ENCODE measurements at places on chromosomes 1 and 21. TPM values are rescaled to one million over a fixed set of nuclear protein-coding genes. Genes with fewer than 3 reads are reported as not detected.

GRCh38 chr1:42735477-42736105, 4.4 kb downstream of the CLDN19 start:
- no peak for DNase-seq

GRCh38 chr1:211642870-211643269, 32.6 kb downstream of the NEK2 start:
- no peak for DNase-seq

DNA sequence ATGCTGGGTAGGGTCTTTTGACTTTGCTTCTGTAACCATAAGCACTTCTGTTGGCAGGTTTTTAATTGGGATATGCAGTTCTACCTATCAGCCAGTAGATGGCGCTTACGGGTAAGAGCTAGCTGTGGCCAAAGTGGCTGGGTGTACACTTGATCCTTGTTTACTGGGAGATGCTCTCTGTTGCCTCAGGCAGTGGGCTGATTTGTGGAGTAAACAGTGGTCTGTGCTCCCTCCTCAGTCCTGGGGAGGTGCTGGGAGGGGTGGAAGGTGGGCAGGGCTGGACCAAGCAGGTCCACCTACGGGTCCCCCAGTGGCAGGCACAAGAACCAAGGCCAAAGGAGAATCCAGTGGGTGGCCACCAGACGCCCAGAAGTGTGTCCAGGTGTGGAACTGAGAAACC, 43.4 kb downstream of the RALGPS2 start:
- no peak for DNase-seq

LHX8 gene
- polyA plus RNA-seq: not detected

ENAH gene
- polyA plus RNA-seq: 238 TPM

- DNase-seq: no peak
These were observed 79.4 kb downstream of the TGFB2 start for GRCh38 chr1:218424502-218424901.

GRCh38 chr21:35475009-35475408, 425.9 kb upstream of the RUNX1 start:
- no peak for DNase-seq

NBPF4 gene
- polyA plus RNA-seq: 0.14 TPM

DNA sequence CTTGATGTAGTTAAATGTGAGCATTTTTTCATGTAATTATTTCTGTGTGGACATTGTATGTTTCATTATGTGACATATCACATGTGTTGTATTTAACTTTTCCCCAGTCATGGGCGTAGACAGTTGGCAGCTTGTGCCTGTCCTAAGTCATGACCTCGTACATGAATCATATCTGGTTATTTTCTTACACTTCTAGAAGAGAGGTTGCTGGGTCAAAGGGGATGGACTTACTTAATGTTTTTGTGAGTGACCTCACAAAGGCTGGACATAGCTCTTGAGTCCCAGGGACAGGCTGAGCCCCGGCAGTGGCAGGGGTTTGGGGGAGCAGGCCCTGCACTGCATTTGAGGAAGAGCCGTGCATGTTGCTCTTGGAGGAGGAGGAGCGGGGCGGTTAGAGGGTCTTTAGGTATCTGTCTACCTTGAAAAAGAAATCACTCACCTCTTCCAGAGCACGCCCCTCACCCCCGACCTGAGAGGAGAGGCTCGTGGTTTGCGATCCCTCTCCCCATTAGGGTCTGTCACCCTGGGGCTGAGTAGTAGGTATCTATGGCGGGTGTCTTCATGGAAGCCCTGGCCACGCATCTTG, 16.4 kb downstream of the IFNGR2 start:
- DNase-seq: no peak

DNA sequence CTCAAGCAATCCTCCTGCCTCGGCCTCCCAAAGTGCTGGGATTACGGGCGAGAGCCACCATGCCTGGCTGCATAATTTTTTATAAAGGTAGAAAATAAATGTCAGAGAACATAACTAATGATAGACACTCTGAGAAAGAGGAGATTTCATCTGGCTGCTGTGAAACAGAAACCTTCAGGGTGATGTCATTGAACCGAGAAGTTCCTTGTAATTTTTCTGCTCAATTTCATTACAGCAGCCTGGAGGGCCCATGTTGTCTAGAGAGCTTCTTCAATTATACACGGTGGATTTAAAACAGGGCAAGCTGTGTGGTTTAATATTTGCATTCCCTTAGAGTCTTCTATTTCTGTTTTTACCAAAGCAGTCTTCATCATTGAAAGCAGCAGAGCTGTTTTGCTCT, 64.3 kb upstream of the MORC3 start:
- DNase-seq: no peak

USP21 gene
- polyA plus RNA-seq: 49.4 TPM

DNA sequence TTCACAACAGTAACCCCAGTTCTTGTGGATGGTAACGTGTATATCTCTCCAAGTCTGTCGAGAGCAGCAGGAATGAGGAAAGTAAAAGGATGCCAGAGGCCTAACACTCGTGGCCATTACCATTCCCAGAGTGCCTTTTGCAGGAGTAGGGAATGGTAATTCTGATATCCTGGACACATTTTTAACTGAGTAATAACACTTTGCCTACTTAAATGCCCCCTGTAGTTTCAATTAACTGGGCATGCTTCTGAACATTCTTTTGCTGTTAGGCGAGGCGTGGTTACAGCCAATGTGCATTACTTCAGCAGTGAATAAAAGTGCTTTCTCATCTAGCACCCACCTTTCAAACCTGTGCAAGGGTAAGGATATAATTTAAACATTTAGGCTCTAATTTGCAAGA, 258.5 kb upstream of the ADGRL2 start:
- DNase-seq: no peak

- no peak for DNase-seq
These were observed 6.4 kb downstream of the ARHGEF19 start for GRCh38 chr1:16205891-16206546.

SLC25A34 gene
- 3.2 TPM for polyA plus RNA-seq

GRCh38 chr1:30342535-30343141, 380.7 kb downstream of the MATN1 start:
- DNase-seq: no peak

DNA sequence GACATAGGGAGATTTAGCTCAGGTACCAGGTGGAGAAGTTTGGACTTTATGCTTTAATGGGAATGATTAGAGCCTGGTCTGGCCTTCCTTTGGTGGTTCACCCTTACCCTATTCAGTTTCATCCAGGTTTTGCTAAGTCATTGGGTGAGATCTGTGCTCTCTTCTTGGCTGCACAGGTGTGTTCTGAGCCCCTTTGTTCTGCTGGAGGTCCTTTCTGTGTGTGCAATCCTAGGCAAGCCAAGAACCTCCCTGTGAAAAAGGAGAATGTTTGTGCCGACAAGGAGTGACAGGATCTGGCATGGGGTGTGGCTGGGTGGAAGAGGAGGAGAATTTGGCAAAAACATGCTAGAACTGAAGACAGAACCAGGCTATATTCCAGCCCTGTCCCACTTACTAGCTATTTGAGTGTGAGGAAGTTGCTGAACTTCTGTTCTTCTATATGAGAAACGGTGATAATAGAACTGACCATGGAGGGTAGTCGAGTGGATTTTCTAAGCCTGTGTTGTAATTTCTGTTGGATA, 4.6 kb downstream of the GSTM5 start:
- DNase-seq: no peak

DNA sequence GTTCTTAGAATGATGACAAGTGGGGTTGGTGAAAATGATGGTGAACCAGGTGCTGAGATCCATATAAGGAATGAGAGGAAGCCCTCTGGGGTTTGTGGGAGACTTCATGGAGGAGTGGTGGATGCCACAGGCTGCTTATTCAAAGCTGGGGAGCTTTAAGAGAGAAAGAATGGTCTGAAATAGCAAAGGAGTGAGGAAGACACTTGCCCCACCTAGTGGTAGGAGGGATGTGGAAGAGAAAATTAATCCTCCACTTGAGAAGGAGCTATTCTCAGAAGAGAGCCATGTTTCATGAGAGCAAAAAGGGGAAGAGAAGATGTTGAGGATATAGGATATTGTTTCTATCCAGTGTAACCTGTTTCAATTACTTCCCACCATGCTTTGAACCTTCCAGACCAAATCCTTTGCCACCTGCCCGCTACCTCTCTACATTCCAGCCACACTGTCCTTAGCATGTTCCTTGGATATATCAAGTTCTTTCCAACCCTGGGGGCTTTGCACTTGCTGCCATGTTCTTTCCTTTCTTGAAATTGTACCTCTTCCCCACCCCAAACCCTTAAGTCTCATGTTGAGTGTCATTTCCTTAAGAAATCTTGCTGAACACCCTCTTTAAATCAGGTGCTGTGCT, 19.6 kb upstream of the ZNF648 start:
- DNase-seq: peak; percentile 15

DNA sequence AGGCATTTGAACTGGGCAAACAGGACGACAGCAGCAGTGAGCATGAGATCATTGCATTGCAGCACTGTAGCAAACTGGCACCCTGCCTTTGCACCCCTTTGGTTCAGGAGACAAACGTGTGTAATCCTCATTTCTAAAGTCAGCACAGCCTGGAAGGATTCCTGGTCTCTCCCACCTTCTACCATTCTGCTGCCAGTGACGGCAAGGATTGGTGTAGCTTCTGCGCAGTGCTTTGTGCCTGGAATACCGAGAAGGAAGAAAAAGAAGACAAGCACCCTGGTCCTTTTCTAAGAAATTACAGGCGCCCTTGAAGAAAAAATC, 805.3 kb downstream of the USP25 start:
- DNase-seq: peak; percentile 75

DNA sequence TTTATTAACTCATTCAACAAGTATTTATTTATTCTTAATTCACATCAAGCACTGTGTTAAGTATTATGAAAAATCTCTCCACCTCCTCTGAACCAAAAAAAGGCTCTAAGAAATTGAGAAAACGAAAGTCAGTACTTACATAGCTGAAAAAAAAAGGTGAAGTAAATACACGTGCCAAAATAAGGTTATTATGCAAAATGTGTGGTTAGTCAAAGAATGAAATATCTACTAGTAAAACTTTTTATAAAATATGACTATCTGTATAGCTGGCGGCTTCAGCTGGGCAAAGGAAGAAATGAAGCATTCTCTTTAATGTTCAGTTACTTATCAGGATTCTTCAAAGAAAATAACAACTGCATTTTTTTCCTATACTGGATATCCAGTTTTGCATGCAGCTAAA, 35.5 kb upstream of the ASPM start:
- DNase-seq: no peak

- DNase-seq: no peak
These were observed 941 bp downstream of the ARNT start for GRCh38 chr1:150875197-150876118.

SPRR2A gene
- not detected for polyA plus RNA-seq

- DNase-seq: no peak
These were observed 827 bp downstream of the FMN2 start for GRCh38 chr1:240092301-240093119.

DNA sequence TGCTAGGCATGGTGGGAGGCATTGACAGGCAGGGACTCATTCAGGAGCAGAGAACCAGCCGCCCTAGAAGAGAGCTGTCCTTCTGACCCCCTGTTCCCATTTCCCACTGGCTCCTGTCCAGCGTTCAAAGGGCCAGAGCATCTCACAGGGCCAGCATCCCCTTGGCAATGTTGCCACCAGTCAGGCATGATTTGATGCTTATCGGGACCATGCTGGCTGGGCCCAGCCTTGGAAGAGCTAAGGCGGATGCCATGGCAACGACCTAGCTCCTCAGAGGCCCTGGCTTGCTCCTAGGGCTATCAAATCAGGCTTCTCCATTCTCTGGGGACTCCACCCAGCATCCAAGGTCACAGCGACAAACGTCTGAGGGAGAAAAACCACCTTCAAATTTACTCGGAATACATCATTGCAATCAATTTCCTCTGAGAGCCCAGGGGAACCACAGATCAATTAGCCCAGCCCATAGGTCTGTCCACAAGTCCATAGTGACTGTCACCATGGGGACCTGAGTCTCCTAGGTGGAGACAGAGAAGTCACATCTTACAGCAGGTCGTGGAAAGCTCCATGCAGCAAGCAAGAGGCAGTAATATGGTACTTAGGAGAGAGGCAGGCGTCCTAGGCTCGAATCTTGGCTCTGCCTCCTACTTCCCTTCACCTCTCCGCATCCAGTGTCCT, 14.1 kb upstream of the VWA5B1 start:
- no peak for DNase-seq

FMO5 gene
- polyA plus RNA-seq: 5.2 TPM

DNA sequence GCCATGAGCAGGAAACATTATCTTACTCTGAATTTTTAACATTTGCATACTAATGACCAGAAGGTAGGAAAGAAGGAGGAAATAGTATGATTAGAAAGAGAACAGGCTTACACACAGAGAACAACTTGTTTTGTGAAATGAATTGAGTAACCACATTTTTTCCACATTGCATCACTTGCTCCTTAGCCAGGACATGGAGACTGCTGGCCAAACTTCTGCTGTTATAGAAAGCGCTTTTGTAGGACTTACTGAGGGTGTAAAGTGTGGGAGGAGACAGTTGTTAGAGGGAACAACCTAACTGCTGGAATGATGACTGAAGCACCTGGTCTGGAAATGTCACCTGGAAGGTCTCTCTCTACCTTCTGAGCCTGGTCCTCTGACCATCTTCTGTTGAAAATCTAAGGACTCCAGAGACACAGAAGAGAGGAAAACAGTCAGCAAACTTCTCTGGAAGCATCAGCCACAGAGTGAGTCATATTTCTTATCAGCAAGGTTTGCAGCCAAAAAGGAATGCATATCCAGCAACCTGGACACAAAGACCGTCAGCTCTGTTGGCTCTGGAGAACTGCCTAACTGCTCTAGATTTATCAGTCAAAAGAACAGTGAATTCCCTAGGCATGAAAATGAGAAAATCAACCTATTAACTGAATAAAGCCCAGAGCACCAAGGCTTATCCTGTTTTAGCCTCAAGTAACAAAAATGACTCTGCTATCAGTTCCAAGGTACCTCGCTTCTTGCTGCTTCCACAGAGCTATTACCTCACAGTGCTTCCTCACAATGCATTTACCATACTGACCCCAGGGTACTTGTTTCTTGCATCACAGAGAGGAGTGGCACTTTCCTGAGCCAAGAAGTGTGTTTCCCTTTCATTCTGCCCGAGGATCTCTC, 88.0 kb upstream of the SLFNL1 start:
- DNase-seq: peak; percentile 84

WASF2 gene
- 137 TPM for polyA plus RNA-seq

HMCN1 gene
- 53.8 TPM for polyA plus RNA-seq

DNA sequence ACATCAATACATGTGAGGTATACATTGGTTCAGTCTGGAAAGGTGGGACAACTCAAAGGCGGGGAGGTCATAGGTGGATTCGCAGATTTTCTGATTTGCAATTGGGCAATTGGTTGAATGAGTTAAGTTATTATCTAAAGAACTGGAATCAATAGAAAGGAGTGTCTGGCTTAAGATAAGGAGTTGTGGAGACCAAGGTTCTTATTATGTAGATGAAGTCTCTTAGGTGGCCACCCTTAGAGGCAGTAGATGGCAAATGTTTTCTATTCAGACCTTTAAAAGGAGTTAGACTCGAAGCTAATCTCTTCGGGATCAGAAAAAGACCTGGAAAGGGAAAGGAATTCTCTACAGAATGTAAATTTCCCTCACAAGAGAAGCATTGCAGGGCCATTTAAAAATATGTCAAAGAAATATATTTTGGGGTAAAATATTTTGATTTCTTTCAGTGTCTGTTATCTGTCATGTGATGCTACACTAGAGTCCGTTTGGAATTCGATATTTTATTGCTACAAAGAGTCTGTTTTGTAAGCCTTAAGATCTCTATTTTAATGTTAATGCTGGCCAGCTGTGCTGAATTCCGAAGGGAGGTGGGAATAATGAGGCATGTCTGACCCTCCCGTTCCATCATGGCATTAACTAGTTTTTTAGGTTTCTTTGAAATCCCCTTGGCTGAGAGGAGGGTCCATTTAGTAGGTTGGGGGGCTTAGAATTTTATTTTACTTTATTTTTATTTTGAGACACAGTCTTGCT, 265.1 kb downstream of the PTPRU start:
- no peak for DNase-seq

CDCA8 gene
- 13.5 TPM for polyA plus RNA-seq

- peak; percentile 31 for DNase-seq
These were observed 999 bp downstream of the THAP3 start for GRCh38 chr1:6625584-6626149.

ADGRL2 gene
- polyA plus RNA-seq: 259 TPM
